Stimulated activated CD4-positive, alpha-beta T cell treated with anti-CD3 and anti-CD28 coated beads, TNF-alpha, amount 100 ng/mL, for 4 hours (primary cell): ENCODE measurements at places on chromosomes 16 and 17.

- no peak for DNase-seq
Measured at GRCh38 chr17:54235571-54235970, 412.8 kb downstream of the KIF2B start.

DNA sequence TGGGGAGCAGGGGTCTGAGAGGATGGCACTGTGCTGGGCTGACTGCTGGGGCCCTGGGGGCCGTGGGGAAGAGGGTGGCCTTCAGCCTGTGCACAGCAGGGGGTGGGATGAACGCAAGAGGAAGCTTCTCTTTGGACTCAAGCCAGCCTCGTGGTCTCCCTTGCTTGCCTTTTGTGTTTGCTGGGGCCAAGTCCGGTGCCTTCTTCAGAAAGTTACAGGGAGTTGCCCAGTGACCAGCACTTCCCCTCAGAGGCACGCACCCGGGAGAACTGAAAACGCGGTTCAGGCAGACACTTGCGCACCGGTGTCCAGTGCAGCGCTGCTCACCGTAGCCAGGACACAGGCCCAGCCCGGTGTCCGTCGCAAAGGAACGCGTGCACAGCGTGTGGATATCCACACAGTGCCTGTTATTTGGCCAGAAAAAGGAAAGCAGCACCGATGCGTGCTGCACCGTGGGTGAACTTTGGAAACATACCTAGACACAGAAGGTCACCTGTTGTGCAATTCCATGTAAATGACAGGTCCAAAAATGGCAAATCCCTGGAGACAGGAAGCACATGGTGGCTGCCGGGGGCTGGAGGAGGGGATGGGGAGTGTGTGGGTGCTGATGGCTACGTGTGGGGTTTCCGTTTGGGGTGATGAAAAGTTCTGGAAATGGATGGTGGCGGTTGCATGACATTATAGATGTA lies 29.4 kb upstream of the NUDT16L1 start:
- no peak for DNase-seq

DNA sequence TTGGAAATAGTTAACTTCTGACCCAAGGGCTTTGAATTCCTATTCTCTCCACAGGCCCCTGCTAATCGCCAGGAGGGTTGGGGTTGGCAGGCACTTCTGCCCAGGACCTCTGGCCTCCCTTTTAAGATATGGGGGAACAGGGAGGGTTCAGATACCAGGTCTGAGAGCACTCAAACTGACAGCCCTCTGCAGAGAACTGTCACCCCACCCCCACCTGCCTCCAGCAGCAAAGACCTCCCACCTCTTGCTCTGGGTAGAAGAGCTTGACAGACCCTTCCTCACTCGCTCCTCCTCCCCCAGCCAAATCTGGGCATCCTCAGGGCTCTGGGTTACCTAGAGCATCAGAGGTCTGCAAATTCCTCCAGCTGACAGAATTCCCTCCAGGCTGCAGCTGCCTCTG lies 11.6 kb downstream of the CDH3 start:
- DNase-seq: no peak

GRCh38 chr17:76500074-76500746 lies 1.0 kb downstream of the RHBDF2 start:
- DNase-seq: no peak

DNA sequence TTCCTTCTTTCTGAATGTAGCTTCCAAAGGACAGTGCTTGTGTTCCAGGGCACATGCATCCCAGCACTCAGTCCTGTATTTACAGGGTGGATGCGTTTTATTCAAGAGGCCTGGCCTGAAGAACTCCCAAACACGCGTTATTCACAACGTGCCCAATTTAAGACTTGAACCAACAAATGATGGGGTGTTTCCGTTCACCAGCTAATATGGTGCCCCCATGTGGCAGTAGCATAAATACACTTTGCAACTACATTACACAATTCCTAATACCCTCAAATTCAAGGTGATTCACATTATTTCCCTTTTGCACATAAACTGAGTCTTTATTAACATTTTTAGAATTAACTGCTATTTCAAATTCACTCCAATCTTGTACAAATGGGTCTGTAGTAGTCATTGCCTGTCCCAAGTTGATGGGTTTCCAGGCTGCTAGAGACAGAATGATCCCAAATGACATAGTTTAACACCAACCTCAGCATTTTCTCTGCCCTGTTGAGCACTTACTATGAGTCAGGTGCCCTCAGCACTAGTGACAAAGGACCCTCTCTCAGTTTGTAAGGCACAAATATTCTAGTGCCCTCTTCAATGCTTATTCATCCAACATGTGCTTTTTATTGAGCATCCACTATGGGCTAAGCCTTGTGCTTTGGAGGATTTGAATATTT lies 26.9 kb downstream of the HSD17B2 start:
- DNase-seq: no peak

DNA sequence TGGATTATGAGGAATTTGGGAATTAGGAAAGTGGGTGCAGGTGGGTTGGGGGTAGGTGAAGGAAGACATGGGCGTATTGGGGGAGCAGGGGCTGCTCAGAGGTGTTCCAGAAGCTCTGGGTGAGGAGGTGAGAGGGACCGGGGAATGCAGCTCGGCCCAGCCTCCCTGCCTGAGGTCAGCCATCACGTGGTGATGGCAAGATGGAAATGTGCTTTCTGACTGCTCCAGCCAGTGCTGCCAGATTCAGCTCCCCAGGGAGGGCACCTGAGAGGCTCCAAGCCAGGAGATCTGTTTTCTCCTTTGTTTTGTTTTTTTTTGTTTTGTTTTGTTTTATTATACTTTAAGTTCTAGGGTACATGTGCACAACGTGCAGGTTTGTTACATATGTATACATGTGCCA lies 35.2 kb upstream of the STH start:
- no peak for DNase-seq

- no peak for DNase-seq
Measured at GRCh38 chr17:78822552-78822951, 18.1 kb downstream of the USP36 start.

DNA sequence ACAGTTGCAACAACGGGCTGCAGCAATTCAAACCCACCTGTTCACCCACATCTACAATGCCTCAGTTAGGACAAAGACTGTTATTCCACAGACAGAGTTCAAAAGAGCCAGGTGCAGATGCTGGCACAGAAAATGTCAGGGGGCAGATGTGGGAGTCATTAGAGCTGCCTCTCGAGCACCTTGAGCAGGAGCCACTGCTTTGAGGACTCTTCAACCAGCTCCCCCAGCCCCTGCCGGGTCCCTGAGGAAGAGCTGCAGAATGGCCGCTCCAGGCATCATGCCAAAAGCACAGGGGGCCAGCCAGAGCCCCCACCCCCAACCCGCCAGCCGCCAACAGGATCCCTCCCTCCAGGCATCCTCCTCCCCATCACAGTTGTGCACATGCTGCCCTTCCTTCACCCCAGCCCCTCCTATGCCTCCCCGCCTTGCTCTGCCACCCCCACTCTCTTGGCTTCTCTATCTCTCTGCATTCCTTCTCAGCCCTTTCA lies 20.8 kb downstream of the C17orf67 start:
- DNase-seq: no peak

- DNase-seq: no peak
Measured at GRCh38 chr16:66262253-66263167, 104.0 kb upstream of the CDH5 start.

DNA sequence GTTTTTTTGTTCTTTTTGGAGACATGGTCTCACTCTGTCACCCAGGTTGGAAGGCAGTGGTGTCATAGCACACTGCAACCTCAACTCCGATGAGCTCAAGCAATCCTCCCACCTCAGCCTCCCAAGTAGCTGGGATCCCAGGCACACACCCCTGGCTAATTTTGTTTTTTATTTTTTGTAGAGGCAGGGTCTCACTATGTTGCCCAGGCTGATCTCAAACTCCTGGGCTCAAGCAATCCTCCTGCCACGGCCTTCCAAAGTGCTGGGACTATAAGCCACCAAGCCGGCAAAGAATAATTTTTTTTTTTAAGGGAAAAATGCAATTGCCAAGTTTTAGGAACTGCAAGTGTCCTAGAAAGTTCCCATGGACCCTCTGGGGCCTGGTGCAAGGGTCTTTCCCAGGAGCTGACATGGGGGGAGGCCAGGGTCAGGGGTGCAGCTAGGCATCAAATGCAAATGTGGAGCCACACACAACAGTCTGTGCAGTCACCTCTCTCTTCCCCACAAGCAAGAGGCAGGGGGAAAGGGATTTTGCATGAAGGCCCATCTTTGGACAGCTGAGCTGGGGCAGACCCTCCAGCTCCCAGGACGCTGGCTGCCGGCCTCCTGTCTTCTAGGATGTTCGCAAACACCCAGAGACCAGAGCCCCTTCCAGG lies 20.1 kb upstream of the BCAR1 start:
- no peak for DNase-seq

DNA sequence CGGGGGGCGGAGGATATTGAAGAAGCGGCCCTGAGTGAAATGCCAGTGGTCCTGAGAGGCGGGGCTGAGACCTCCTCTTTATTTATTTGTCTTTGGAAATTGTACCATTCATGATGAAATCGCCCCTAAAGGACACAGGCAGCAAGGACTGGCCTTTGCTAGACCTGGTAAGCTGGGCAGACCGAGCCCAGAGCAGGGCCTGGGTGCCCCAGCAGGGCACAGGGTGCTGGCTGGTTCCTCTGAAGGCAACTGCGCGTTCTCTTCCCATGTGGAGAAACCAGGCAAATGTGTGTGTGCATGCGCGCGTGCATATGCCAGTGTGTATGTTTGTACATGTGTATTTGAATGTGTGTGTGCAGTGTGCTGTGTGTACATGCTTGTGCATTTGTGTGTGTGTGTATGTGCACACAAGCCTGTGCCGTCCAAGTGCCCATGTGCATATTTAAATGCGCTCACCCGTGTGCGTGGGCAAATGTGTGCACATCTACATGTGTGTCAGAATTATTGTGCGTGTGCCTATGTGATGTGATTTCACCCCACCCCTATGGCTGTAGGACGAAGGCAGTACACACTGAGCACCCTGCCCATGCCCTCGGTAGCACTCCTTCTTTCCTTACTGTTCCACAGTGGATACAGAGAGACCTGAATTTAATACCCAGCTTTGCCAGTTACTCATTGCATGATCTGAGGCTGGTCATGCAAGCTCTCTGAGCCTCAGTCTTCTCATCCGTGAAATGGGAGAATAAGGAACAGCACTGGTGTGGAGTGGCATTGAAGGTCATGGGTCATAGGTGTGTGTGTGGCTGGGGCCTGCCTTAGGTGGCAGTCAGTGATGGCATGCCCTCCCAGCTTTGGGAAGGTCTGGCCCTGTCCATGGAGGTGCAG lies 105.2 kb downstream of the CMIP start:
- DNase-seq: no peak

GRCh38 chr17:39165841-39166349 lies at the start of gene ARL5C:
ARL5C (minus strand) TSS chr17:39166161; CDS start chr17:39165760, 401 bp downstream.
- no peak for DNase-seq
